RWPE2 (cell line): ENCODE measurements at places on chromosomes 12 and 14.

DNA sequence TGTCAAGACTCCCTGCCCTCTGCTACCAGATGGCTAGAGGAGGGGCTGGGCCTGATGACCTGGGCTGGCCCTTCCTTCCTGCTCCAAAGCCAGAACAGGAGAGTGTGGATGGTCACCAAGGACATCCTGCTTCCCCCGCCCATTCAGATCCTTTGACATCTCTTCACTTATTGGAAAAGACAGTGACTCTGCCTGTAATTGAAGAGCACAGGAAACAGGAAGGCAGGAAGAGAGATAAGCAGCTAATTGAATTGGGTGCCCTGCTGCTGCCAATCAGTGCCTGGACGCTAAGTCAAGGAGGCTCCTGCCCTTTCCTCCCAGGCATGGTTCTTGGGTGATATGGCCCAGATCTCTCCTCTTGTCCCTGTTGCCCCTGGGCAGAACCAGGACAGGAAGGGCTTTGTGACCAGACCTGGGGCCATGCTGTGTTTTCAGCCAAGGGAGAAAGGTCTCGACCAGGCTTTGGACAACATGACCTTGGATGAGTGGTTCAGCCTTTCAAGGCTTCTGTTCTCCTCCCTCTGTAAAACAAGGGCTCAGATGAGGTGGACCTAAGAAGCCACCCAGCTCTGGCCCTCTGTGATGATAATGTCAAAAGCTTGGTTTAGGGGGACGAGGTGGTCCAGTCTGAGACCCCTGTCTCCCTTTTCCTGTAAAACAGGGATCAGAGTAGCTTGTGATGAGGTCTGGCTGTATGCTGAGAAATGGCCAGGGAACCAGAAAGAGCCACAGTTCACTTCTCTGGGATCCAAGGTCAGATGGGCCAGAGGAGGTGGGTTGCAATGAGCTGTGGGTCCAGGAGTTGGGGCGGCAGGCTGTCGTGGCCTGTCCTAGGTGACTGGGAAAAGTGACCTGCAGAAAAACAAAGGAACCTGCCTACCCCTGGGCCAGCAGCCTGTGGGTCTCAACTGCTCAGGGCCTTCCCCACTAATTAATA is 38.8 kb downstream of the FAM222A start:
- peak; percentile 13 for DNase-seq

DNA sequence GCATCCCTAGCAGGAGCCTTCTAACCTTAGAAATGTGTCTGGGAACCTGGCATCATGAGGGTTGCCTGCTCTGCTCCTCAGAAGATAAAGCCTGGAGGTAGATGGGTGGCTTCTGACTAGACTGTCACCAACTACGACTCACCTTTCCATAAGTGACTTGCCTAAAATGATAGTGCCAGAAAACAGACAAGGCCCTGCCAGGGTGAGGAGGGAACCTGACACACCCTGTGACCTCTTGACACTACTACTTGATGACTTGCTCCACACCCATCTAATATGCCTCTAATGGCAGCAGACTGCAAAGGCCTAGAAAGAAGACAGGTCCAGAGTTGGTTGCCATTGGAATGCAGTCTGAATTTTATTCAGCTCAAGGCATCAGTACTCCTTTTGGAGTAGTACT is 9.4 kb downstream of the RNF41 start:
- DNase-seq = no peak

DNA sequence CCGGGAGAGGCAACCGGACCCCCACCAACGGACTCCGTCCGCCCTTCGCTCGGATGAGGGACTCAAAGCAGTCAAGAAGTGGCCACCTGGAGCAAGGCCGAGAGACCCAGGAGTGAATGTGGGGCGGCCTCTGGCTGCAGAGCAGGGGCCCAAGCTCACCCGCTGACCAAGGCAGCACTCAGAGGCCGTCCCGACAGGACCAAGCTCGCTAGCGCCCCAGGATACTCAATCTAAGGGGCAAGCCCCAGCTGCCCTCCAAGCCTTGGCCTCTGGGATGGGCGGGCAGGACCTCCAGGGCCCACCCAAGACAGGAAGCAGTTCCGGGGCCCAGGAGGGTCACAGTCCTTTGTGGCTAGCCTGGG is 936 bp downstream of the AKT1 start:
- no peak for DNase-seq

DNA sequence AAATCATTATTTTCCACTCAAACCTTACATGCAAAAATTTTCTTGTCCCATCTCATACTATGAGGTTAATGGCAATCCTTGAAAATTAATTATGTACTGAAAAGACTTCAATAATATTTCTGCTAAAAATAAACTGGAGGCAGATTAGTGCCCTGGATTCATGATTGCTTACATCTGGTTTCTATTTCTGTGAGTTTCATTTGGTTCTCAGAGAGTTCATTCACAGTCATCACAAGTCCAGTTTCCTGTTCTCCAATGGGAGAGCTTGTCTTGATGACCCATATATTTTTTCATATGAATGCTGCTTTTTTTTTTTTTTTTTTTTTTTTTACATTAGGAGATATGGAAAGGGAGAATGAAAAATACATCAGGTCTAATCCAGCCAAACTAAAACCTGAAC is 6.6 kb upstream of the PTHLH start:
- DNase-seq = no peak

GRCh38 chr12:122265886-122266229 is 436 bp downstream of the VPS33A start:
- no peak for DNase-seq

DNA sequence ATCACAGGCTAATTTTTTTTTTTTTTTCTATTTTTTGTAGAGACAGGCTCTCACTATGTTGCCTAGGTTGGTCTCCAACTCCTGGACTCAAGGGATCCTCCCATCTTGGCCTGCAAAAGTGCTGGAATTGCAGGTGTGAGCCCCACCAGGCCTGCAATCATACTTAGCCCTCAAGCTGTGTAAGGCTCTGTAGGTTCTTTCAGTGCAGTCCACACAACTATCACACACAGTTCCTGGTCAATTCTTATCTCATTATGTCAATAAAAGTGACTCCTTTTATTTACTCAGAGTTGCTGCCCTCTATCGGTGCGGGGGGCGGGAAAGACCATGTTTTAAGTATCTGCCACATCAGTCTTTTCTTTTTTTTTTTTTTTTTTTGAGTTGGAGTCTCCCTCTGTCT is 29.0 kb downstream of the SLC2A3 start:
- no peak for DNase-seq

DNA sequence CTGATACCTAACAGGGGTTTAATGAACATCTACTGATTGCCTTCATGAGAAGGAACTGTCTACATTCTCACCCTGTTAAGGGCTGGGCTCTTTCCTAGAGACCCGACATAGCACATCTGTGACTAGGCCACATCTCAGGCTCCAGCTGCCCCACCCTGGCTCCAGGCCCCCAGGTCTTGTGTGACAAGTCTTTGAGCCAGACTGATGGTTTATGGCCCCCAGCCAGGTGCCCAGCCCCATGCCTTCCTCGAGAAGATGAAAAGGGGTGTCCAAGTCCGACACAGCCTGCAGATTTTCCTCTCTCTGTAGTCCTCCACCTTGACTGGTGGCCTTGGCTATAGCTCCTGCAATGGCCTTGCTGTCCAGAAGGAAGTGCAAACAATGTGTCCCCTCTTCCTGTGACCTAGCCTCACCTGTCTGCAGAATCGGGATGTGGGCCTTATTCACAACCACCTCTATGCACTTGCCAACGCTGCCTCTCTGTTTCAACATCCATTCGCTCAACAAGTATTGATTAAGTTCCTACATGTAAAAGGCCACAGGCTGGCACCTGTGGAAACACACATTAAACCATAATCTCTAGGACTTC is 4.2 kb downstream of the ACTN1 start:
- DNase-seq = no peak

GRCh38 chr12:127300075-127300474 is 966.9 kb upstream of the TMEM132C start:
- no peak for DNase-seq

- DNase-seq = no peak
These were observed 454.5 kb downstream of the ADAMTS20 start for GRCh38 chr12:43097471-43097870.

GRCh38 chr12:47983541-47984115 is 20.2 kb downstream of the TMEM106C start:
- DNase-seq = no peak

- DNase-seq = no peak
These were observed 47.1 kb upstream of the STON2 start for GRCh38 chr14:81447021-81447764.

GRCh38 chr14:100224229-100224866 is 14.6 kb upstream of the YY1 start:
- DNase-seq = no peak

DNA sequence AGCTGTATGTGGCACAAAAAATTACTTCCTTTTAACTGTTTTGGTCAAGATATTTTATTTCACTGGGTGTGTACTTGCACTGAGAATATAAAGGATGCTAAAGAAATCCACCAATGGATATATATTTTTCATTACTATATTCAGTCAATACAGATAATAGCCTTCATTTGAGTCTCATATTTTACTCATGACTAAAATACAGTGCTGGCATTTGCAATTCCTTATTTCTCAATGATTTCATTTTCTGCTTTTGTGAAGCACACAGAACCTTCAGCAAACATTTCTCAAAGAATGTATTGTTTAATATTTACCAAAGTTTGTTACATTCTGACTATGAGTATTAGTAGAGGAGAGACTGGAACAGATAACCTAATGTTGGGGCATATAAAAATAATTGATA is 93.2 kb upstream of the SOX5 start:
- DNase-seq = no peak

DNA sequence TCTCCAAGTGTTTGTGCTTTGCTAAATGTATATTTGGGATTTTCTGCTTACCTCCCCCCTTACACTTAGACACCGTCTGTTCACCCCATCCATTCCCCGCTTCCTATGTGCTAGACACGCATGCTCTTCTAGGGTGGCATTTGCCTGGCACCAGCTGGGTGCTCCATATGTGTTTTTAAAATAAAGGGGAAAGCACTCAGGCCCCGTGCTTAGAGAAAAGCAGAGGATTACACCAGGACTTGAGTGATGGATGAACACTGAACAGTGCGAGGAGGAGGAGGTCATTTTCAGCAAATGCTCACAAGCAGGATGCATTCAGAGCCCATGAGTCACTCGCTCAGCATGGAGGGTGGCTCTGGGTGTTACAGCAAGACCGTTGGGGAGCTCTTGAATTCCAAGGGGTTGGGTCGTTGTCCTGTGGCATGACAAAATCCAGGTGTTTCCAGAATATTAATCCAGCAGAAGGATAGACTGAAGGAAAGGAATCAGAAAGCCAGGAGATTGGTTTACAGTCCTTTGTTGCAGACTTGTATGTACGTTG is 2.9 kb upstream of the BDKRB1 start:
- peak; percentile 90 for DNase-seq
